ENCODE measurements at places on chromosomes 2 and 18. TPM values are rescaled to one million over a fixed set of nuclear protein-coding genes. Genes with fewer than 3 reads are reported as not detected.

COL3A1 gene
- 112 TPM for total RNA-seq

GRCh38 chr2:40096360-40096759 lies 317.3 kb upstream of the THUMPD2 start:
- DNase-seq, result no peak

- no peak for DNase-seq
Observed at GRCh38 chr2:199443589-199444130, 14.1 kb downstream of the SATB2 start.

- peak; percentile 74 for DNase-seq
Observed at GRCh38 chr2:63698786-63699548, 110.2 kb downstream of the MDH1 start.

DNA sequence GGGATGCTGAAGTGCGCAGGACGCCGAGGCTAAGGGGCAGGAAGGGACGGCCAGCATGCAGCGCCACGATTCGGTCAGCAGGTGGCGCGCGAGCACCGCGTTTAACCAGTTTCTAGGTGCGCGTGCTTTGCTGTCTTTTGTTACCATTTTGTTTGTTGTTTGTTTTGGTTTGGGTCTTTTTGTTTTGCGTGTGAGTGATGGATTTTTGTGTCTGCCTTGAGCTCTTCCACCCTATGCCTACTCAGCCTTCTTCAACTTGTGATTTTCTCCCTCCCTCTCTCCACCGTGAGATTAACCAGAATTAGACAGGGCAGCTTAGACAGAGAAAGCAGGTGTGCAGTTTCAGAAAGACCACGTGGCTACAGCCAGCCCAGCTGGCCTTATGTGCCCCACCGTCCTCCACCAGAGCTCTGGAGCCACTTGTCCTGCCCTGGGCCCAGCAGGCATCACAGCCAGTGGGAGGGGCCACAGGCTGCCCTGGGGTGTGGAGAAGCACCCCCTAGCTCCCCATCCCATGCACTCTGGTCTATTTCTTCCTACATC lies 180.2 kb downstream of the RNF144A start:
- peak; percentile 71 for DNase-seq

MC4R gene
- total RNA-seq, result not detected

DNA sequence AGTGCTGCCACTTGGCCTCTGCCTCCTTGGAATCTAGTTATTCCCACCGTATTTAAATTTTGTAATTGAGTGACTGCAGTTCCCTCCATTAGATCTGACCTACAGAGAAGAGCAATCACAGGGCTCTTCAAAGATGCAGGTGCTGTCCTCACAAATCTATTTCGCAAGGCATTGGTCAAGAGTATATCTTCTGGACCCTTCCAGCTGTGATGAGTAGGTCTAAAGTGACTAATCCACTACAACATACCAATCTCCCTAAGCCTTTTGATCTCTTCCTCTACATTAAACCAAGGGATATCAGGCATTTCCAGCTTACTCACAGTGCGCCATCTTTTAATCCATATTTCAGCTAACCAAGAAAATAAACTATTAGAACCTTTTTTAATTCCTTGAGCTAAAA lies 65.1 kb upstream of the COL3A1 start:
- no peak for DNase-seq

DNA sequence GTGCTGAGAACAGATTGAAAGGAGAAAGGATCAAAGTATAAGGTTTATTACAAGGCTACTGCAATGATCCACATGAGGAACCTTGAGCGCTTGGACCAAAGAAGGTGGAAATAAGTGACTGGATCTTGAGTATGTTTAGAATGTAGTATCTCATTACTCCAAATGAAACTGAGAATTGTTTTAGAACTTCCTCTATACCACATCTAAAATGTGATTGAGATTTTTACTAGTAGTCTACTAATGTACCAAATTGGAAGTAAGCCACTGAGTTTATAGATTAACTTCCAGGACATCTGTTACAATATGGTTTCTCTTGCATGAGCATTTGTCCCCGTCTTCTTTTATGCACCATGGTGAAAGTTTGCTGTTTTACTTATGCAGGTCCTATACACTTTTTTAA lies 300.5 kb downstream of the SUCLG1 start:
- DNase-seq, result no peak

DNA sequence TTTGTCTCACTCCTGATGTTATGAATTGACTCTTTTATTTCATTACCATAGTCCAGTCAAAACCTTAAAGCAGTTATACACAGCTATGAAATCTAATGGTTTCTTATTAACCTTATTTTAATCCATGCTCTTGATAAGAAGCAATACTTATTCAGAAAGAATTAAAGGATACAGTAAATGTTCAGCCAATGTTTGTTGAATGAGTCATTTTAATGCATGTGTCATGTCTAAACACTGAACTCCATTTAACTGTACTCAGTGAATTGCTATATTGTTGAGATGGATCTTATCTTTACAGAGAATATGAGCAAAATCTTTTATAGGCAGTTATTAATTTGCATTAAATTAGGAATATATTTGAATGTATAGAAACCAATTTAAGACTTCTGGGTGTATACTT lies 135.1 kb upstream of the TFPI start:
- no peak for DNase-seq

DNA sequence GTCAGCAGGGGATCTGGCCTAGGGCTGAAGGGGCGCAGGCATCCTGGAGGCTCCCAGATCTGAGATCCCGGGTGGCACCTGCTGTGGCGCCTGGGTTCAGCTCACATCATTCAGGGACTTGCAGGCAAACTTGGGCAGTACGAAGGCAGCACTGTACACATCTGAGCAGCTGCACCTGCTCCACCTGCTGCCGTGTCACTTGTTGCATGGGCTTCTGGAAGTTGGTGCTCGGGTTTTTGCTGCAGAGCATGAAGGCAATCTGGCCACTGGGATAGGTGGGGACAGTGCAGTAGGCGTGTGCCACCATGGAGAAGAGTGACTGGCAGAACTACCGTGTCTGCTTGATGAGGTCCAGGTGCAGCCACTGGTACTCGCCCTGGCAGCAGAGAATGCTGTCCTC lies 48.6 kb downstream of the UGGT1 start:
- no peak for DNase-seq

SLC11A1 gene
- total RNA-seq, result 19.5 TPM

GRCh38 chr18:72470391-72470790 lies 73.8 kb downstream of the CBLN2 start:
- no peak for DNase-seq

DNA sequence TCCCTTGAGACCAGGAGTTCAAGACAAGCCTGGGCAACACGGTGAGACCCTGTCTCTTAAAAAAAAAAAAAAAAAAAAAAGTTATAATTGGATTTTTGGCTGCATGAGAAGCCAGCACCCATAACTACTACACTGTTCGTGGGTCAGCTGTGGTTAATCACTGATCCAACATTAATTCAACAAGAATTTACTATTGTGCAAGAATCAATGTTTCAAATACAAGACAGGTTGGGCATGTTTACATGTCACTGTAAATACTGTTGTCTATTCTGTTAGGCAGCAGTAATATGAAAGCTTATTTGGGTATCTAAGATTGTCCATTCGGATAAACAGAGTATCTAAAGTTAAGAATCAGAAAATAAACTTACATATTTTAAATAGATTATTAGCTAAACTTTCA lies 62.3 kb downstream of the ESCO1 start:
- no peak for DNase-seq

ITGB6 gene
- 2.2 TPM for total RNA-seq

GRCh38 chr2:84904151-84904550 lies 1.3 kb upstream of the TMSB10 start:
- no peak for DNase-seq

DNA sequence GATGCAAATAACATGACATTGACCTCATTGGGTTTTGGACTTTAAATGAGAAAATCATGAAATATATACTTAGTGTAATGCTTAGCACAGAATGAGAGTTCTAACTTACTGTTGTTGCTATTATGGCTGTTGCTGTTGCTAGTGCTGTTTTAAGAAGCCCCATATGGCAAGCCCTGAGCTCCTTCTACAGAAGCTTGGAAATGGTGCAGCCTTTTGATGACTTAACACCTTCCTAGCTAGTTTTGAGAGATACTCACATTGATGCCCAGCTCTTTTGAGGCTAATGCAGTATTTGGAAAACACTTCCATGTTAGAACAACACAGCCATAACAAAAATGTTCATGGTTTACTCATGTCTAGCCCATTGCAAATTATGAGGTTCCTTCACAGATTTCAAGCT lies 30.9 kb downstream of the OSR1 start:
- no peak for DNase-seq

GRCh38 chr2:46885376-46885775 lies 30.2 kb downstream of the MCFD2 start:
- no peak for DNase-seq

DYNAP gene
- not detected for total RNA-seq

Data from right cardiac atrium (tissue), 5 donors.